ENCODE measurements at places on chromosomes 2 and 18. TPM values are rescaled to one million over a fixed set of nuclear protein-coding genes. Genes with fewer than 3 reads are reported as not detected.
A peak's percentile ranks its signal among the peaks of the same experiment; 100 is the strongest.

The TMX3 gene
- 42.4 TPM for total RNA-seq

The ST6GAL2 gene
- total RNA-seq = not detected

The RNF181 gene
- total RNA-seq = 120 TPM

The SAG gene
- 0.27 TPM for total RNA-seq

The C2orf42 gene
- 23.9 TPM for total RNA-seq

The SIX3 gene
- not detected for total RNA-seq

The TEKT4 gene
- total RNA-seq = not detected

The ID2 gene
- total RNA-seq = 193 TPM

GRCh38 chr2:85668009-85668856 is at the start of gene SFTPB:
SFTPB (minus strand) TSS chr2:85668199; CDS start chr2:85668183, 16 bp downstream.
- DNase-seq = no peak

DNA sequence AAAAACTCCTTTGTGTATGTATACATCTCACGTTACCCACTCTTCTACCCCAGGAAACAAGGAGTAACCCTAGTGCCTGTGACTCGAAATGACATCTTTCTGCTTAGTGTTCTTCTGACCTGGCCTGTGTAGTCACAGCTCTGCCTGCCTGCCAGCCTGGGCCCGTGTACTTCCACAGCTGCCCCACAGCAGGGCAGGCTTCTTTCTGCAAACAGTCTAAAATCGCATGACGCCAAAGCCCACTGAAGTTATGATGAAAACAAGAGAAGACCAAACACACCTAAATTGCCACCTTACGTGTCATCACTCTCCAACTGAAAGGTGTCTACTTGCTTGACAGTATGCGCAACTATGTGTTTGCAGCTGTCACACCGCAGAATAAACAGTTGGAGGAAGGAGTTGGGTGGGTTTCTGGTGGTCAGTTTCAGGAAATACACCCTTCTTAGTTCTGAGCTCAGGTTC is 1.5 kb downstream of the GAREM1 start:
- DNase-seq = peak; percentile 19

- DNase-seq = peak; percentile 16
Measured at GRCh38 chr2:159124441-159124911, 156.0 kb downstream of the TANC1 start.

DNA sequence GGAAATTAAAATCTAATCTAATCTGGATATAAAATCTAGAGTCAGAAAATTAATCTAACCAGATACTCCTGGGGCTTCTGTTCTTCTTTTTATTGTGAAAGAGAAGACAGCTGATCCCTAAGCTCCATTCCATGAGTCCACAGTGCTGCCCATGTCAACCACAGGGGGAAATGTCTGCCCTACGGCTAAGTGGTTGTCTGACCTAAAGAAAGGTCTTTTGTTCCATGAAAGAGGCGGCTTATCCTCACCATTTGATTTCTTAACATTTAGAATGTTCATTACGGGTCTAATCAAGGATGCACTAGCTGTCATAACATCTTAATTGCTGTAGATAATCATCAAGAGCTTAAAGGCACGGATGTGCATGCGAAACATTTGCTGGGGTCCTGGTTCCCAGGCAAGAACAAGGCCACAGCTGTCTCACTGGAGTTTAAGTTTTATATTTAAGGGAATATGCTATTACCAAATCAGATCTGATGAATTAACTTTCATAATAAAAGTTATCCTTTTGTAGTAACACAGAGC is 162.6 kb downstream of the PAX3 start:
- no peak for DNase-seq

- no peak for DNase-seq
Measured at GRCh38 chr2:143428700-143429099, 299.5 kb downstream of the ARHGAP15 start.

DNA sequence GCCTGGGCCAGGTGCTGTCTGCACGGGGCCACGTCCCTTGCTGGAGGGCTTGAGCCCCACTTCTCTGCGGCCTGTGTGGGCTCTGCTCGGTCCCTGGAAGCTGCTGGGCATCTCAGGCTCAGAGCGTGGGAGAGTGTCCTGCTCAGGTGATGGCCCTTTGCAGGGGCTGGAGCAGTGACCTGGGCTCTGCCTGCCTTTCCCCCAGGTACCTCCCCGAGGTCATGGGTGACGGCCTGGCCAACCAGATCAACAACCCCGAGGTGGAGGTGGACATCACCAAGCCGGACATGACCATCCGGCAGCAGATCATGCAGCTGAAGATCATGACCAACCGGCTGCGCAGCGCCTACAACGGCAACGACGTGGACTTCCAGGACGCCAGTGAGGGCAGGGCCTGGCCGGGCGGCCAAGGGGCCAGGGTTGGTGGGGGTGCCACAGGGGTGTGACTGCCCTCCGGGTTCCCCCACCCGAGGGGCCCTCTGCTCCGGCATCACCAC is 29.9 kb downstream of the GPC1 start:
- peak; percentile 7 for DNase-seq

Data from activated CD4-positive, alpha-beta memory T cell treated with anti-CD3 and anti-CD28 coated beads for 36 hours (primary cell).